ENCODE measurements at places on chromosomes 16 and 17.

DNA sequence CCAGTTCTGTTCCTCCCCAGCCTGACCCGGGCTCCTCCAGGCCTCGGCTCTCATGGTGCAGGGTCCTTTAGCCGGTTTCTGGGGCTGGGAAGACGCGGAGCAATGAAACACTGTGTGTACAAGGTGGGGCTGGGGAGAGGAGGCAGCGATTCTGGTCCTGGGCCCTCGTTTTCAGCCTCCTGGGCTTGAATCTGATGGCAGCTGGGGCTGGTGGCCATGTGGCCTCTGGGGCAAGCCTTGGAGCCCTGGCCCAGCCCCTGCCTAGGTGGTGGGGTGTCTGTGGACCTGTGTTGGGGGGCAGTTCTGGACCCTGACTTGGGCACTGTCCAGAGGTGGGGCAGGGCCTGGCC lies 4.1 kb downstream of the FOXJ1 start:
- no peak for DNase-seq
- H3K4me1 ChIP-seq: peaks cover 19% of the 10 kb centered on the region
- peaks cover 8% of the 10 kb centered on the region for H3K27me3 ChIP-seq

GRCh38 chr17:49290690-49291359 lies 60.2 kb upstream of the PHOSPHO1 start:
- H3K4me1 ChIP-seq: peaks cover 15% of the 10 kb centered on the region
- DNase-seq: no peak
- no peak overlapping the region for H3K4me3 ChIP-seq
- no peaks in the 10 kb centered on the region for H3K36me3 ChIP-seq
- no peaks in the 10 kb centered on the region for H3K27me3 ChIP-seq

- DNase-seq: no peak
- no peak overlapping the region for H3K27ac ChIP-seq
- no peaks in the 10 kb centered on the region for H3K27me3 ChIP-seq
- H3K36me3 ChIP-seq: no peaks in the 10 kb centered on the region
- peaks cover 8% of the 10 kb centered on the region for H3K4me1 ChIP-seq
- H3K4me3 ChIP-seq: no peak overlapping the region
Observed at GRCh38 chr17:61057257-61057656, 342.4 kb upstream of the TBX2 start.

GRCh38 chr16:79717333-79718137 lies 117.0 kb upstream of the MAF start:
- peaks cover 5% of the 10 kb centered on the region for H3K27me3 ChIP-seq
- H3K27ac ChIP-seq: no peak overlapping the region
- no peak for DNase-seq
- peaks cover 3% of the 10 kb centered on the region for H3K36me3 ChIP-seq
- H3K4me1 ChIP-seq: peaks cover 25% of the 10 kb centered on the region
- no peak overlapping the region for H3K4me3 ChIP-seq

GRCh38 chr16:86025706-86026105 lies 126.7 kb downstream of the IRF8 start:
- no peak overlapping the region for H3K27ac ChIP-seq
- no peak for DNase-seq
- peaks cover 13% of the 10 kb centered on the region for H3K27me3 ChIP-seq
- no peak overlapping the region for H3K4me3 ChIP-seq
- H3K36me3 ChIP-seq: peaks cover 7% of the 10 kb centered on the region

- peaks cover 30% of the 10 kb centered on the region for H3K36me3 ChIP-seq
- DNase-seq: no peak
- no peak overlapping the region for H3K4me3 ChIP-seq
- peaks cover 24% of the 10 kb centered on the region for H3K4me1 ChIP-seq
Observed at GRCh38 chr17:16191604-16192003, 23.7 kb downstream of the NCOR1 start.
